ENCODE measurements at places on chromosomes 4 and X.

- no peak for DNase-seq
Measured at GRCh38 chr4:38354872-38355271, 309.1 kb upstream of the KLF3 start.

- no peak for DNase-seq
Measured at GRCh38 chr4:105058177-105058812, 88.4 kb upstream of the TET2 start.

DNA sequence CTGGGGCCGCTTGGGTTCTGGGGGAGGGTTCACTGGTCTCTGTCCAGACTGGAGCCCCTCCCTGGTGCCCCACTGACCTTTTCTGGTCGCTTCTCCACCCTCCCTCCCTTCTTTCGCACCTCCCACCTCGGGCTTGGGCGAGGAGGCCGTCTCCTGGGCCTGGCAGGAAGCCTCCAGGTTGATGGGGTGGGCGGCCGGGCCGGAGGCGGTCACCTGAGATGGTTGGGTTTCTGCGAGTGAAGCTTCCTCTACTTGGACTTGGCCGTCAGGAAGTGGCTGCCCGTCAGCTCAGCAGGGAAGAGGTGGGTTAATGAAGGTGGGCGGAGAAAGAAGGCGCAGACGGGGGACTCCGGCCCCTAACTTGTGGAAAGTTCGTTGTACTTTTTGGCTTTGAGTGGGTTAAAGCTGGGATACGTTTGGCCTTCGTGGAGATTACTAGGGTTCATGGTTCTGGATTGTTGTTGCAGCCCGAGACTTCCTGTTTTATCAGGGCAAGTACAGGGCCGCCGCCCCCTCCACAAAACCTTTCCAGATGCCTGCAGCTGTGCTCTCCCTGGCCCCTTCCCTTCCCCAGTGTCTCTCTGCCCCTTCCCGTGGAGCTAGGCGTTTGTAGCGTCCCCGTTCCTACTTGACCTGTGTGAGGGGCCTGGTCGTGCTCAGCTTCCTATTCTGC lies 1.2 kb downstream of the AKAP17A start:
- peak; percentile 51 for DNase-seq

DNA sequence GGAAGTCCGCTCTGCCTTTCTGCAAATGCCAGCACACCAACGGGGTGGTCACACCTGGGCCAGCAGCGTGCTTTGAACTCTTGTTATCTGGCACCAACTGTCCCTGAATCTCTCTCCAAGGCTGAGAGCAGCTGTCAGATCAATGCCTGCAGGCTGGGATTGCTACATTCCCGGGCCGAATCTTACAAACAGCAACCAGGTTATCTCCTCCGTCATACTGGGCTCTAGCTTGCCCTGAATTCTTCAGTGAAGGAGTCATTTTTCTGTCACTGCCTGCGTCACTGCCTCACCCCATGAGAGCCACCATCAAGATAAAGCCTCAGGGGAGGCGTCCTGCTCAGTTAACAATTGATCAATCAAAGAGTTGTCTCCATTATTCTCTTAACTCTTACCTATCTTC lies 329.4 kb upstream of the PPARGC1A start:
- no peak for DNase-seq

DNA sequence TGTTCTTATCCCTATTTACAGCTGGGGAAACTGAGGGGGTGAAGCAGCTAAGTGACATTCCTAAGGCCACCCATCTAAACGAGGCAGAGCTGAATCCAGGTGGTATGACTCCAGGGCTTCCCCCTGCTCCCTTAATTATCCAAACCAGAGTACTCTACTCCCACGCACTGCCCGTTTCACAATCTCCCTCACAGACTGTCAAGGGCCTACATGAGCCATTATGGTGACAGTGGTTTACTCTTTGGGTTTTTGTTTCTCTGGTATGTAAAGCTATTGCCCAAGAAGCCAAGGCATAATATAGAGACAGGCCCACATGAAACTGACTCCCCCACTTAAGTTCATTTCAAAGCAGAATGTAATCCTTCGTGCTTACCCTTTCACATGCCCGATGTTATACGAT lies 95.1 kb downstream of the NHS start:
- no peak for DNase-seq

DNA sequence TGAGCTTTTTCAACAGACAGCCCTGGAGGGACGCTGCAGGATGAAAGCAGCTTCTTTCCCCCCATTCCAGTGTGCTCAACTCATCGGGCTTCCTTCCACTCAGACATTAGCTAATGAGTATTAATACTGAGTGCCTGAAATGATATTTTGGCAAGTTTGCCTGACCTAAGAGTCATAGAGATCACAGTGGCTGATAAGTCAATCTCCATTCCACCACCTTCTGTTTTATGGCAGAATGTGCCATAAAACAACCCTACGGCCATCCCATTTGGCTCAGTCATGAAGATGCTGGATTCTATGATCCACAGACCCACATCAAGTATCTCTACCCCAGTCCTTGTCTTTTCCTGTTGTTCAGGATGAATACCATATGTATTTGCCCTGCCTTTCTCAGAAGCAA lies 48.3 kb upstream of the MAB21L2 start:
- no peak for DNase-seq

GRCh38 chr4:165198329-165198728 lies 9.0 kb upstream of the KLHL2 start:
- no peak for DNase-seq

GRCh38 chr4:74258963-74259362 lies 49.3 kb upstream of the EPGN start:
- DNase-seq = no peak

- DNase-seq = no peak
Measured at GRCh38 chrX:15946783-15947580, 92.4 kb upstream of the AP1S2 start.

DNA sequence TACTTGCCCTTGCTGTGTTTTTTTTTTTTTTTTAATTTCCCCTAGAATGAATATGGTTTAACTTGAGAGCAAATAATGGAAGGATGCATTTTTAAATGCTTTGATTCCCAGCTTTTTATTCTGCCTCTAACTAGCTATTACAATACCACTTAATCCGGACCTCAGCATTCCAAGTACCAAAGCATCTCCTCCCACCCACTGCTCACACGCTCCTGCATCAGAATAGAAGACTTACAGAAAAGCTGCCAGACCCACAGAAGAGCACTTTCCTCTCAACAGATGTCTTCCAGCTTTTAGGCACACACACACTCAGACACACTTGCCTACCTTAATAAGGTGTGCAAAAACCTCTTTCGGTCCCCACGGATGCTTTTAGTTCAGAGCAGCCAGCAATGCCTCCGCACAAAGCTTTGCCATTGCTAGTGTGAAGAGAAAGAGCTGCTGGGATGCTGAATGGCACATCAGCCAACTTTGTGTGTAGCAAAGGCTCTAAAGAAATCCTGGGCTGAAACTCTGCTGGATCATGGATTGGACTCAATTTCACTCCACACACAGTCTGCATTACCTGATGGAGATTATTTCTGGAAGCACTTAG lies 1056.2 kb downstream of the DMD start:
- no peak for DNase-seq

- DNase-seq = no peak
Measured at GRCh38 chrX:48667509-48667908, 16.1 kb upstream of the WAS start.

Data from K562 (cell line).